Effector memory CD4-positive, alpha-beta T cell (primary cell): ENCODE measurements at places on chromosomes 12 and 14.

DNA sequence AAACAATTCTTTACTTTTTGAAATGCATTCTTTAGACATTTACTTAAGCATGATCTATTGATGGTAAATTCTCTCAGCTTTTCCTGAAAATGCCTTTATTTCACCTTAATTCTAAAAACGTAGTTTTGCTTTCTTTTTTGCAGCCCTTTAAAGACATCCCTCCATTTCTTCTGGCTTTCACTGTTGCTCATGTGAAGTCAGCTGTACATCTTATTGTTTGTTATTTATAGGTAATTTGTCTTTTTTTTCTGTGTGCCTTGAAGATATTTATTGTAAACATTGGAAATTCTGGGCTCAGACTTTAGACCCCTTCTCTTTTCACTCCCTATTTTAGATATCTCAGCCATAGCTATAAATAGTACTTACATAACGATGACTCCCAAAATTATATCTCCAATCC, 70.4 kb downstream of the IFNG start:
- no peak for DNase-seq

DNA sequence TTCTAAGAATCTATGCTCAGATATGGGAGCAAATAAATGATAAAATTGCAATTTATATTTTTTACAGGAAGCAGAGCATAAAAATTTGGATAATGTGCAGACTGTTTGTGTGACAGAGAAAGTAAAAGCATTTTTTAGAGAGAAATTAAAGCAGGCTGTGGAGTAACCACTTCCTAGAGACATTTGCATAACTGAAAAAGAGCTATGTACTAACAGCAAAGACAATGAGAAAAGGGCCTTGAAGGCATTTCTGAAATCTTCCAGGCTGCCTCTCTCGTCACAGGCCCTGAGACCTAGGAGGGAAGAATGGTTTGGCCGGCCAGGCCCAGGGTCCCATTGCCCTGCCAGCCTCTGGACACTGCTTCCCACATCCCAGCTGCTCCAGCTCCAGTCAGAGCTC, 247.2 kb downstream of the ALX1 start:
- DNase-seq, result no peak

GRCh38 chr14:39398382-39398781, 33.9 kb downstream of the FBXO33 start:
- no peak for DNase-seq

GRCh38 chr12:998020-998874, 7.2 kb downstream of the ERC1 start:
- DNase-seq, result no peak

DNA sequence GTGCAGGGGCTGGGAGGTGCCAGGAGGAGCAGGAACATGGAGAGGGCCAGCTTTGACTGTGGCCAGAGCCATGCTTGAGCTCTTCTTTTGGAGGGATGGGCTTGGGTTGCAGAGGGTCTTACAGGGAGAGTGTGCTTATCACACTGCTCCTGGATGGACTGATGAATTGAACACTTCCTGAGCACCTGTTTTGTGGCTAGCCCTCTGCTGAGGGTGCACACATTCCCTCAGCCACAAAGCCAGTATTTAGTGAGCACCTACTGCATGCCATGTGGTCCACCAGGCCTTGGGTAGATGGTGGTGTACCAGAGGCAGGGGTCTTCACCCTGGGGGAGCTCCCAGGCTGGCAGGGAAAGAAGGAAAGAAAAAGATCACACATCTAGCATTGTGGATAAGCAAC, 118.9 kb downstream of the SLC25A47 start:
- no peak for DNase-seq

GRCh38 chr14:95835121-95835730, 41.4 kb upstream of the TUNAR start:
- no peak for DNase-seq

GRCh38 chr14:96272777-96273473, 16.9 kb downstream of the BDKRB1 start:
- DNase-seq, result no peak

- no peak for DNase-seq
Observed at GRCh38 chr14:53640695-53641094, 315.9 kb downstream of the BMP4 start.

- DNase-seq, result no peak
Observed at GRCh38 chr14:100138955-100139354, 20.5 kb downstream of the DEGS2 start.
